Substantia nigra (tissue), 51 donors: ENCODE measurements at places on chromosomes 13 and 19.

DNA sequence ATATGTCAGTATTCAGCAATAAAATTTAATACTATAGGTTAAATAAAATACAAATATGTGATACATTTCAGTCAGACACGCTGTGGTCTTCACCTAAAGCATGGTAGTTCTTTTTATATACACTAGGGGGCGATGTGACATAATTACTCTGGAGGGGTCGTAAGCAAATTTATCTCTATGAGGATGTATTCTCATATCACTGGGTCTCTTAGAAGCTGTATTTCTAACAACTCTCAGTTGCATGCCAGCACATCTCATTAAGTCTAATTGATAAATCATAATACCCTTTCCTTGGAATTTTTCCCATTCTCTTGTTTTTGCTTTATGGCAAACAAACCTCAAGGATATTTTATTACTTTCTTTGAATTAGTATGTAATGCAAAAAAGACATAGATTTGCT lies 3.9 kb upstream of the PCDH17 start:
- DNase-seq = no peak

DNA sequence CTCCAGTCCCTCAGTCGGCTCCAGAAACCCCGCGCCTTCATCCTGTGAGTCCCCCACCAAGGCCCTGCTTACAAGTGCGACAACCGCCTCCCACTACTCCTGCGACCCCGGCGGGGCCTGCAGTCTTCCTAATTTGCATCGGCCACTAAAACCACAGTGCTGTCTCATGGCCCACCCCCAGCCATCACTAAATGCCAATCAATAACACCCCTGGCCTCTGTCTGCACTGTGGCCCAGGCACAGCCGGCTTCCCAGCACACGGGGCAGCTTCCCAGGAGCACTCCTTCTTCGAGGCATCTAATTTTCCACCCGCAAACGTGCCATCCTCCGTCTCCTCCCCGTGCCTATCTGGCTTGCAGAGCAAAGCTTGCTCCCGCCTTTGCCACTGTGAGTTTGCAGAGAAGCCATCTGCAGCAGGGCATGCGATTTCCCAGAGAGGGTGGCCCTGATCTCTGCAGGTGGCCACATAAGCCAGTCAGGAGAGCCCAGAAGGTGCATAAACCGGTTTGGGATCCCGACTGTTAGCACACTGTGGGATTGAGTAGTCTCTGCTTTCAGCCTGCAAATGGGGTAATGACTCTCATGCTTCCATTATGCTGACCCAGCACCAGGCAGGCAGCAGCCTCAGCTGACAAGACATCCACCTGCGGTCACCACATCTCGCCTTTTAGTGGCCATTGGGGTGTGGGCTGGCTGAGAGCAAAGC lies 34.0 kb upstream of the USE1 start:
- DNase-seq = no peak

DNA sequence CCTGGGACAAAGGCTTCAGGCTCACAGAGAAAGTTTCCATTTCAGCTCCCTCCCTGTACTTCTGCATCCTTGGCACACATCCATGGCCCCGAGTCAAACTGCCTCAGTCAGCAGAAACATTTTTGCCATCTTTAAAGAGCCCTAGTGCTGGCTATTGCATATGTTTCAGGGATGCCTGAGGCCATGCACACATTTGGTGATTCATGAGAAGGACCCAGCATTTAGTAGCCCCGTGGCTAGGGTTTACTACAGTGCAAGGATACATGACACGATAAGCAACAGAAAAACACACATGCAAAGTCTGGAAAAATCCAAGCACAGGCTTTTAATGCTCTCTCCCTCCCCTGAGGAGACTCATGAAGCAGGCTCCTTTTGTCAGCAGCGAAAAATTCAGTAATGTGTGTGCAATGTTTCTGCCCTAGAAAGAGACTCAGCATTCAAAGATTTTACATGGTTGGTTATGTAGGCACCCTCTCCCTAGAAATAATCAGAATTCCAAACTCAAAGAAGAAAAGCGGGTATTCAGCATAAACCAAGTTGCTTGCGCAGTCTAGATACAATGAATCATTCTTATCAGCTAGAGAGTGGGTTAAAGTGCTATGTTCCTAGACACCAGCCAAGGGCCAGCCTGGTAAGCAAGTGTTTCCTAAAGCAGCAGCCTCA lies 17.6 kb downstream of the ACOD1 start:
- DNase-seq = no peak

- DNase-seq = no peak
Measured at GRCh38 chr13:35057858-35058257, 115.8 kb downstream of the NBEA start.

DNA sequence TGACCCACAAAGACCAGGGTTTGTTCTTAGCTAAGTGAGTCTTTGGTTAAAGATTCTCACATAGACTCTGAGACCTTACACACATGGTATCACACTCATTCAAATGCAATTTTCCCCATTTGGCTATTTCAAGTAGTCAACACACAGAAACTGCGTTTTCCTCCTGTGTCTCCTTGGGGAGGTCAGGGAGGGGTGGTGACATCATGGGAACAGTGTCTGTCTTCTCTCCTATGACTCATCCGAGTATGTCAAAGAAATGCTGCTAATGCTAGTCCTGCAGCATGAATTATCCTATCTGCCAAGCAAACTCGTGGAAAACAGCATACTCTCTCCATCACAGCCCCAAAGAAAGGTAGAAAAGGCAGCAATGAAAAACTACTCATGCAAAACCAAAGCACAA lies 100.2 kb downstream of the ENOX1 start:
- no peak for DNase-seq

DNA sequence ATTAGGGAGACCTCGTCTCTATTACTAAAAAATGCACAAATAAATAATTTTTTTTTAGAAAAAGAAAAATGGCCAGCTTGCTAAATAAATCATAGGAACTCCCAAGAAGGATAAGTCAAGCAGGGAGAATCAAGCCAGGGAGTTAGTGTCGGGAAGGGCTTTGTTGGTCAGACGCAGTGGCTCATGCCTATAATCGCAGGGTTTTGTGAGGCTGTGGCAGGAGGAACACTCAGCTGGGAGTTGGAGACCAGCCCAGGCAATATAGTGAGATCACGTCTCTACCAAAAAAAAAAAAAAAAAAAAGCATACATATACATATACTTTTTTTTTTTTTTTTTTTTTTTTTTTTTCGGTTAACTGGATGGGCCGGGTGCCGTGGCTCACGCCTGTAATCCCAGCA lies 9.0 kb downstream of the NACC1 start:
- DNase-seq = no peak

DNA sequence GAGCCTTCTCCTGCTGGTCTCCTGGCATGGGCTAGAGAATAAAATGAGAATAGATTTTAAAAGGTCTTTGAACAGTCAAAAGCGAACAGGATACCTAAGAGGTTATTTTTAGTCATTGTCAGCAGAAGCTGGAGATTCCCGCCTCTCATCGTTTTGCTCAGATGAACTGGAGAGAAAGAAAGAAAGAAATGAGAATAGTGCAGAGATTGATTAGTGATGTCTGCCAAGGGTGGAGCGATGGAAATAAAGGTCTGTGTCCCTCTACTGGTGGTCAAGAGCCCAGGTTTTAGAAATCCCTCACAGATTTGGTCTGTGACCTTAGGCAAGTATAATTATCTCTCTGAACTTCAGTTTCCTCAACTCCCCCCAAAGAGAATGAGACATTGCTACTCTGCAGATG lies 5.3 kb downstream of the NCAN start:
- DNase-seq = no peak

GRCh38 chr13:73984949-73985691 lies 149.1 kb downstream of the KLF12 start:
- DNase-seq = no peak

GRCh38 chr13:45623516-45624090 lies 8.1 kb upstream of the ERICH6B start:
- no peak for DNase-seq

- no peak for DNase-seq
Measured at GRCh38 chr19:4365341-4365740, 22.0 kb downstream of the MPND start.

DNA sequence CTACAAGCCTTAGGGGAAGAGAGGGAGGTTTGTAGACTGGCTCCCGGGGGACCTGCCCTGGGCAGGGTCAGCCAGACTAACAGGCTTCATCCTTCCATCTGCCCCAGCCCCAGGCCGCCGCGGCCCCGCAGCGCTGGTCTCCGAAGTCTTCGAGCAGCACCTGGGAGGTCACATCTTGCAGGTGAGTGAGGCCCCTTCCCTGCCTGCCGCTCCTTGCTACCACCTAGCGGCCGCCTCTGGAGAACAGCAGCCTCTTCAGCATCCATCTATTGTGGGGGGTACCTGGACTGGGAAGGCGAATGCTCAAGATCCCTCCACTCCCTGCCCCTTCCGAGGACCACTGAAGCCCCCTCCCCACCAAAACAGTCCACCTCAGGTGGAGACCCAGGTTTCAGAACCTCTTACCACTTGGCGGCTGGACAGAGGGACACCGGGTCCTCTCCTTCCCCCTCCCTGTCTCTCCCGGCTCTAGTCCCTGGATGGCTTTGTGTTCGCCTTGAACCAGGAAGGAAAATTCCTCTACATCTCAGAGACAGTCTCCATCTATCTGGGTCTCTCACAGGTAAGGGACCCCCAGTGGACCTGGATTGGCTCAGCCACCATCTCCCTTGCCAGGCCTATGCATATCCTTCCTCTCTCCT lies 12.7 kb downstream of the NPAS1 start:
- DNase-seq = peak; percentile 25

- peak; percentile 28 for DNase-seq
Measured at GRCh38 chr13:97226788-97227627, 4.9 kb downstream of the MBNL2 start.

DNA sequence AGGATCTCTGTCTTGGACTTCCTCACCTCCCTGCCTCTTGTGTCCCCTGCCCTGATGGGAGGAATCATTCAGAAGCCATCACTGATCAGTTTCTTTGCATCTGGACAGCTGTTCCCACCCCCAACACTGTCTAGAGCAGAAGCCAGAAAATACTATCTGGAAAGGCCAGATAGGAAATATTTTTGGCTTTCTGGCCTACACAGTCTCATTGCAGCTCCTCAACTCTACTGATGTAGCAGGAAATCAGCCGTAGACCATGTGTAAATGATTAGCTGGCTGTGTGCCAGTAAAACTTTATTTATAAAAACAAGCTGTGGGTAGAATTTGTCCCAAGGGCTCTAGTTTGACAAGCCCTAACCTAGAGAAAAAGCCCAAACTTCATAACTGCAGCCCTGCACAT lies 5.6 kb downstream of the SIGLEC7 start:
- DNase-seq = no peak

DNA sequence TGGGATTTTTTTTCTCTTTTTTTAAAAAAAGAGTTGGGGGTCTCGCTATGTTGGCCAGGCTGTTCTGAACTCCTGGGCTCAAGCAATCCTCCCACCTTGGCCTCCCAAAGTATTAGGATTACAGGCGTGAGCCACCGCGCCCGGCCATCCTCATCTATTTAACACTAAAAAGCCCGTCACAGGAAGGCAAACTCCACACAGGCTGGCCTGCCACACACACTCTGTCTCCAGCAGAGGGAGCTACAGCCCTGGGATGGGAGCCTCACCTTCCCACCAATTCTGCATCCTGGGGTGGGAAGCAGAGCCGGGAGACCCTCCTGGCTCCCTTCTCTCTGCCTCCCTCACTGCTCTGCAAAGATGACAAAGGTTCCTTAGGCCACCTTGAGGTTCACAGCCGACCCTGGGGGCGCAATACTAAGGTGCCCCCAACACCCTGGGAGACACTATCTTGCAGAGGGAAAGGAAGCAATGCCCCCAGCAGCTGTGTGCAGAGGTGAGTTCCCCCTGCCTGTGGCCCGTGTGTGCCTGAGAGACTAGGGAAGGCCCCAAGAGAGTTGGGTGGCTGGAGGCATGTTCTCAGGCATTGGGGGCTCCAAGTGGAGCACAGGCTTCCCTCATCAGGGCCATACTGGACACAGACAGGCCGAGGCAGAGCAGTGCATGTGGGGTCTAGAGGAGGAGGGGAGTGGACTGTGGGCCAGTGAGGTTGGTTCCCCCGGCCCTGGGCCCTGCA lies 27.4 kb upstream of the TIMM44 start:
- no peak for DNase-seq

GRCh38 chr13:113791226-113791625 lies 32.2 kb downstream of the TMEM255B start:
- no peak for DNase-seq

DNA sequence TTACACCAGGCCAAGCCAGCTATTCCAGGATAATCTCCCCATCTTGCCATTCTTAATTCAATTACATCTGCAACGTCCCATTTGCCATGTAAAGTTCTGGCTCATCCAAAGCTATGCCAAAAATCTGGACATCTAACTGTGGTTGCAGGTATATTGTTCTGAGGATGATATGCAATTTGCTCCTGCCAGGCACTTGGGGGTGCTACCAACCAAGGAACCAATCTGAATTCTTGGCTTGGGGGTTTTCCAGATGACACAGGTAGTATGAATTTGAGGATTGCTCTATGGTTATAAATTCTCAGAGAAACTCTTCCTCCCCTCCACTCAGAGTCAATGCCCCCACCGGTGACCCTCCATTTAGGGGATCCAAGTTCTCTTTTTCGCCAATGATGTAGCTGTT lies 33.0 kb downstream of the CRYL1 start:
- DNase-seq = no peak

DNA sequence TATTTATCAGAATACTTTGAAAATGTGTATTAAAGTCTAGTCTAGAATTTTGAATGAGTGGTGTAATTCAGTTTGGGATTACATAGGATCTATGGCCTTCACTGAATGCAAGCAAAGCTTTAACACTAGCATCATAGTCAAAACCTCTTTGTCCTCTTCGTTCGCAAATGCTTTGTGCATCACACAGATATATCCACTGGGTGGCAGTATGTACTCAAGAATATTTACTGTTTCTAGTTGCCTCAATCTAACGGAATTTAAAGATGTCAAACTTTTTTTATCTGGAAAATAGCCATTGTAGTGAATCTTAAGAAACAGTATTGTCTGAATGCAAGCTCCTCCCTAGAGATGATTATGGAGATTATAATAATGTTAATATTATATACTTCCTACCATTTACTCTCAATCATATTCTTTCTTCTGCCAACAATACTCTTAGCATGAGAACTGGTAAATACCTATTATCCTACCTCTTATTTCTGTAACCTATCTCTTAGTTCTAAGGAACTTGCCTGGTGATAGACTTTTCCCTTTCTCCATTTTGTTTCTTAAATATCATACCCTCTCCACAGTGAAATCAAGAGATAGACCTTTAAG lies 25.8 kb downstream of the LACC1 start:
- peak; percentile 2 for DNase-seq

DNA sequence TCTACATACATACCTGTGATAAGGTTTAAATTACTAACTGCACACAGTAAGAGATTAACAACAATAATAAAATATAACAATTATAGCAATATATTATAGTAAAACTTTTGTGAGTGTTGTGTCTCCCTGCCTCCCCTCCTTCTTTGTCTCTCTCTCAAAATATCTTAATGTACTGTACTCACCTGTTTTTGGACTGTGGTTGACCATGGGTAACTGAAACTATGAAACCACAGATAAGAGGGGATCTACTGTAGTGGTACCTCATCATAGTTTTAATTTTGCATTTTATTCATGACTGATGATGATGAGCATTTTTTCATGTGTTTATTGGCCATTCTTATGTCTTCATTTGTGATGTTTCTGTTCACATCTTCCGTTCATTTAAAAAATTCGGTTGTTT lies 104.5 kb downstream of the NBEA start:
- no peak for DNase-seq
